ENCODE measurements at places on chromosomes 1 and 21.
A peak's percentile ranks its signal among the peaks of the same experiment; 100 is the strongest.

GRCh38 chr21:32183396-32183795, 95.5 kb downstream of the MIS18A start:
- DNase-seq = no peak

DNA sequence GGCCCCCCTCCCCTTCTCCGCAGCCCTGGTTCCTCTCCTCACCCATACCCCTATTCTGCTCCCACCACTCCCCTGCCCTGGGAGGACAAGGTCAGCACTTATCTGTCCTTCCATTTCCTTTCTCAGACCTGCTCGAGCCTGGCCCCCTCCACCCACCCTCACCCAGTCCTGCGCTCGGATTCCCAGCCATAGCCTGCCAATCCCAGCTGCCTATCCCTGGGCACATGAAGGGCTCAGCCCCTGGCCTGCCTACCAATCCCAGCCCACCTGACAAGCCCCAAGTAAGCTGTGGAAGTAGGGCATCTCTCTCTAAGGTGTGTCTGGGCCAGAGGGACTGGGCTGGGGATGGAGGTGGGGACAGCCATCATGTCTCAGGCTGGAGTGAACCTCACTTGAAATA, 5.4 kb downstream of the BLACAT1 start:
- DNase-seq = no peak

GRCh38 chr21:42263591-42264131, 44.7 kb downstream of the ABCG1 start:
- DNase-seq = no peak

- DNase-seq = no peak
Measured at GRCh38 chr1:15322648-15323350, 75.8 kb downstream of the FHAD1 start.

DNA sequence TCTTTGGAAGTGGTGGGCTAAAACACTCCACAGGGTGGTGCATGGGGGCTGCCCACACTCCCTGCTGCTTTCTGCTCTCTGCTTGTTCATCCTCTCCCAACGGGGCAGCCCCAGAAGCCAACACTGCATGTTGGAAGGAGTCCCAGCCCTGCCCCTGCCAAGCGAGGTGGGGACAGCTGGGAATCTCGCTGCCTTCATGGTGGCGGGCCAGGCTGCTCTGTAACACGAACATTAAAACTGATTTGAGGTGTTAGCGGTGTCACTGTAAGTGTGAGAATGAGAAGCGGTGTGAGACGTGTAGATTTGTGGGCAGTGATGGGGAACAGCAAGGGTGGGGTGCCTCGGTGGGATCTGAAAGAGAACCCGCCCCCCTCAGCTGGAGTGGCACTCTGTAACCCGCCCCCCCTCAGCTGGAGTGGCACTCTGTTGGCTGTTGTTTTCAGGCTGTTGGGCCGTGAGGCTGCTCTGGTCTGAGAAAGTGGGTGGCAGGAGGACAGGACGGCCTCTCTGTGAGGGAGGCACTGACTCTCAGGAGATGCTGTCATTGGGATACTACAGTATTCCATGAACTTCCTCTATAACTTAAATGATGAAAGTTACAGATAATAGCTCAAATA, 80.9 kb downstream of the PCBP3 start:
- DNase-seq = no peak

DNA sequence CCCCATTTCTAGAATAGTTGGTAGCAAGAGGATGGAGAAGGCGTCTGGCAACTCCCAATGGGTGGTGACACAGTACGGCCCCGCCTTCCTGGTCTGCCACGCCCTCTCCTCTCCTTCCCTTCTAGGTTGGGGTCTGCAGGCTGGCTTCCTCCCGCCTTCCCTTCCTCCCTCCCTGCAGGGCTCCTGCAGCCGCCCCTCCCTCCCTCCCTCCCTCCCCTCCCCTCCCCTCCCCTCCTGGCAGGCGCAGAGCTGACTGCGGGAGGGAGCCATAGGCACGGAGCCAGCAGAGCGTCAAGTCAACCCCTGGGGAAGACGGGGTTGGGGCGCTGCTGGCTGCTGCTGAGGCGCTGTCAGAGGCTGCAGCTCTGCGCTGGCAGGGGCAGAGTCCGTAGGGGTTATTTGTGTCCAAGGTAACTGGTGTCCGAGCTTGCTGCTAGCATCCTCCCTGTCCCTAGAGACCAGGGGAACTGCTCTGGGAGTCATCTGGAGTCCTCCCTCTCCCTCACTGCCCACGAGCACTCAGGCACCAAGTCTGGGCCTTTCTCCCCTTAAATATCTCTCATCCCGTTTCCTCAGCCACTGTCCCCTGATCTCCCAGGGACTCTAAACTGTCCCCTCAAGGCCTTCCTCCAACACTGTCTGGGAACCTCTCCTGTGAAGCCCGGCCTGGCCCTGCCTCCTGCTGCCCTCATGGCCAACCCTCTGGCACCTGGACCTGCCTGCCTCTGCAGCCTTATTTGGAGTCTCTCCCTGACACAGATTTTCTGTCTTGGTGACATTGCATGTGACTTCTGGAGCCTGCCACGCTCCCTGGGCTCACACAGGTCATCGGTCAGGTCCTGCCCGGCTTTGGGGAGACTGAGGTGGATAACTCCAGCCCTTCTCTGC, 57.4 kb upstream of the ACOT11 start:
- DNase-seq = no peak

- DNase-seq = peak; percentile 89
Measured at GRCh38 chr1:47997289-47998200, at the start of gene TRABD2B. Gene TRABD2B (minus strand): TSS chr1:47997385.

GRCh38 chr1:48869116-48869893, 92.6 kb upstream of the BEND5 start:
- DNase-seq = no peak

GRCh38 chr1:35288761-35289160, 20.3 kb downstream of the ZMYM4 start:
- DNase-seq = no peak

DNA sequence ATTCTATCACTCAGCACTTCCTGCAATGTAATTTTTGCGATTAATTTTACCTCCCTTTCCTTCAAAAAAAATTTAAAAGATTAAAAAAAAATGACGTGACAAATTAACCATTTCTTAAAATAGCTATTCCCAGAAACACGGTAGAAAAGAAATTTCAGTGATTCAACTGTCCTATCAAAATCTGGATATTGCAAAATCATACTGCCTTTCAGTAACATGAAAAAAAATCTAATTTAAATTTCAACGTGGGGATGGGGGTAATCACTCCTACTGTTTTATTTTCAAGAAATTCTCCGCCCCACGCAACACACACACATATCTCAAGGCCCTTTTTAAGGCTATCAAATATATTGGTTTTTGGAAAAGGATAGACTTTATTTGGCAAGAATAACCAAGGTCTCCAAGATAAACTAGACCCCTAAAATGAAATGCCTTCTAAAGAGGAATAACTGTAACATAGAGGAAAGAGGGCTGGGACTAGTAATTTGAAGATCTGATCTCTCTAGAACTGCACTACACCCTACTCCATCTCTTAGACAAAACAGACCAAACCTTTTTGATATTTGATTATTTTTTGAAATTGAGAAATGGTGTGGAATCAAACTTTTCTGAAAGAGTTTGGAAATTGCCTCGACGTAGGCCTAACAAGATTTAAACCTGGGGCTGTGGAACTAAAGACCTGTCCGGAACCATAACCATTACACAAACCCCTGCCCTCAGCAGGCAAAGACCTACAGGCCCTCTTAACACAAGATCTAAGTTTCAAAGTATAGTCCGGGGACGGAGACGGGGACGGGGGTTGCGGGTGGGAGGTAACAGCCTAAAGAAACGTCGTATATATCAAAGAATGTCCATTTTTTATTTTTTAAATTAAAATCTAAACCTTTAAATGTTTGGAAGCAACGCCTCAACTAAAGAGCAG, 941 bp downstream of the ARNT start:
- no peak for DNase-seq

- DNase-seq = no peak
Measured at GRCh38 chr21:29721964-29722363, 217.8 kb downstream of the GRIK1 start.

DNA sequence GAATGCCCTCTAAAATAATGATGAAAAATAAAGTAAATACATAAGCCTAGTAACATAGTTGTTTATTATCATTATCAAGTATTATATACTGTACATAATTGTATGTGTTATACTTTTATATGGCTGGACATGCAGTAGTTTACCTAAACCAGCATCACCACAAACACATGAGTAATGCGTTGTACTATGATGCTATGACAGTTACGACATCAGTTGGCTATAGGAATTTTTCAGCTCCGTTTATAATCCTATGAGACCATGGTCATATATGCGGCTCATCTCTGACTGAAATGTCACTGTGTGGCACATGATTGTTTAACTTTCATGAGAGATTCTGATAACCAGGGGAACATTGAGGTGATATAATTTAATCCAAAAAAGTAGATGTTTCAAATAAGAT, 352.1 kb downstream of the ST6GALNAC3 start:
- no peak for DNase-seq

- DNase-seq = peak; percentile 78
Measured at GRCh38 chr1:36285443-36286101, 20.6 kb upstream of the SH3D21 start.
